Esophagus muscularis mucosa (tissue), 4 donors: ENCODE measurements at places on chromosomes 12 and 14. TPM values are rescaled to one million over a fixed set of nuclear protein-coding genes. Genes with fewer than 3 reads are reported as not detected.

GRCh38 chr12:54148560-54149429 lies 40.0 kb downstream of the SMUG1 start:
- no peak overlapping the region for H3K27ac ChIP-seq
- H3K27me3 ChIP-seq, result no peaks in the 10 kb centered on the region
- H3K36me3 ChIP-seq, result no peaks in the 10 kb centered on the region
- no peak overlapping the region for H3K4me3 ChIP-seq
- peaks cover 7% of the 10 kb centered on the region for H3K4me1 ChIP-seq
- no peak for DNase-seq

DNA sequence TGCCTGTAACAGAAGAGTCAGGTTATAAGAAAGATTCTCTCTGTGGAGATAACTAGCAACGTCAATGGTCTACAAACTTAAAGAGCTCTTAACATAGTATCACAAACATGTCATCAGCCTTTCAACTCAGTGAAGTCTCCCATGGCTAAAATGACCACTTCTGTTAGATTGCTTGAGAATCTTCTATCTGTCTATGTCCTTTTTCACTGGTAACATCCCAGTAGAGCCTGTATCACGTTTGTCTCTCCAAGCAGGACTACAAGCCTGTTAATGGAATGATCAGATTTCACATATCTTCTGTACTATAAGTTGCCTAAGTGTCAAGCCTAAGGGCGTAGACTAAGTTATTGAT lies 50.7 kb downstream of the SLC2A13 start:
- peak overlapping the region; percentile 24 for H3K4me3 ChIP-seq
- DNase-seq, result no peak
- H3K36me3 ChIP-seq, result no peaks in the 10 kb centered on the region
- H3K27me3 ChIP-seq, result no peaks in the 10 kb centered on the region

GRCh38 chr12:66119229-66119869 lies 11.2 kb downstream of the LLPH start:
- no peak overlapping the region for H3K27ac ChIP-seq
- DNase-seq, result no peak
- H3K27me3 ChIP-seq, result no peaks in the 10 kb centered on the region
- no peaks in the 10 kb centered on the region for H3K4me1 ChIP-seq
- H3K4me3 ChIP-seq, result no peak overlapping the region
- peaks cover 33% of the 10 kb centered on the region for H3K36me3 ChIP-seq

GRCh38 chr12:96350982-96351381 lies 49.3 kb downstream of the CDK17 start:
- H3K27me3 ChIP-seq, result no peaks in the 10 kb centered on the region
- H3K27ac ChIP-seq, result no peak overlapping the region
- DNase-seq, result no peak
- no peak overlapping the region for H3K4me3 ChIP-seq
- H3K4me1 ChIP-seq, result peaks cover 91% of the 10 kb centered on the region

DNA sequence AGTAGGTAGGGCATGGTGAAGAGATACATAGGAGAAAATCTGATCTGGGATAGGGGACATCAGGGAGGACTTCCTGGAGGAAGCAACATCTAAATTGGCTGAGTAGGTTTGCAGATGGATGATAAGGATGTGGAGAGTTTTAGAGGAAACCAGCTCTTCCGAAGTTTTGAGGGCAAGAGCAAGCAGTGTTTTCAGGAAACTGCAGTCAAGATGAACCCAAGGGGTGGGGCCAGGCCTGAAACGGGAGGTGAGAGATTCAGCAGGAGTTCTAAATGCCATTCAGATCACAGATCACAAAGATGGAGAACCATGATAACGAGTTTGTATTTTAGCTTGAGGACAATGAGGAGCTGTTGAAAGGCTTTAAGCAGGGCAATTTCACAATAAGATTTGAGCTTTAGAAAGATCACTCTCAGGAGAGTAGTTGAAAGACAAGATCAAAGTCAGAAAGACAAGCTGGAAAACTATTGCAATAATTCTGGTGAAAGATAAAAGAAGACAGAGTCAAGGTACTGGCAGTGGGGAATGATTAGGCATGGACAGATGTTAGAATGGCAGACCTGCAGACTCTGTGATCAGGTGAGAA lies 70.1 kb upstream of the PLXNC1 start:
- H3K4me1 ChIP-seq, result peaks cover 26% of the 10 kb centered on the region
- H3K27me3 ChIP-seq, result no peaks in the 10 kb centered on the region
- no peak overlapping the region for H3K27ac ChIP-seq
- H3K36me3 ChIP-seq, result no peaks in the 10 kb centered on the region
- no peak for DNase-seq

DNA sequence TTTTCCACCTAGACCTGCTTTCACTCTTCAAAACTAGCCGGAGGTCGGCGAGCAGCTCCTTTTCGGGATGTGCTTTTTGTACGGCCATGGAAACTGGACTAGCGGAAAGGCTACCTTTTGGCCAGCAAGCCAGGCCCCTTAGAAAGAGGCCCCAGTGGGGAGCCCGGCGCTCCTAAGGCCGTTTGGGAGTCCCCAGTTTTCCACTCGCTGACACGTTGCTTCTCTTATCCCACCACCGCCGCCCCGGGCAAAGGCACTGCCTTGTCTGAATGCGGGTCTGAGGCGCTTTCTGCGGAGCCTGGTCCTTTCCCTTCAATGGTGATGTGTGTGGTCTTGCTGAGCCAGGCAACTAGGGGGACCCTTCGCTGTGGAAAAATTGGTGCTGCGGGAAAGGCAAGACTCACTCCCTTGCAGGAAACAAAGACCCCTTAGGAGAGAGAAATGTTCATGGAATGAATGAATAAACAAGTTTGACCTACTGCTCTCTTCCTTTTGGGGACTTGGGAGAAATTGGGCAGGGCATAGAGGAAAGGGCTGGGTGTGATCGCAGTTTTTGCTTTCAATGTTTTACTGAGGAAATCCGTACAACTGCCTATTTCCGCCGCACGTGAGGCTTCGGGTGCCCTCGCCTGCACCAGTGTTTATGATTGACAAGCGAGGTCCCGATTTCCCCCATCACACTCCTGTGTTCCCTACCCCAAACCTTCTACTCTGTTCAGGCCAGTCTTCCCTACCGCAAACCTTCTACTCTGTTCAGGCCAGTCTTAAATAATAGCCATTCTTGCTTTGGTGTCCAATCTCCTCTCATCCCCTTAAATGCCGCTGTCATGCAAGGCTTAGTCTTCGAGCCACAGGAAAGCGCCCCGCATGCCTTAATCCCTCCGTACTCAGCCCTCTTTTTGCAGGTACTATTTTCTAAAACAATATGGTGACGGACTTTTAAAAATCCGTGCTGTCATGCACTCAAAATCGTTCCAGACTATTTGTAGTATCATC lies 1.0 kb upstream of the SLC38A2 start:
- DNase-seq, result no peak
- H3K4me1 ChIP-seq, result peaks cover 31% of the 10 kb centered on the region
- H3K27ac ChIP-seq, result peak overlapping the region; percentile 96
- H3K36me3 ChIP-seq, result peaks cover 26% of the 10 kb centered on the region

DNA sequence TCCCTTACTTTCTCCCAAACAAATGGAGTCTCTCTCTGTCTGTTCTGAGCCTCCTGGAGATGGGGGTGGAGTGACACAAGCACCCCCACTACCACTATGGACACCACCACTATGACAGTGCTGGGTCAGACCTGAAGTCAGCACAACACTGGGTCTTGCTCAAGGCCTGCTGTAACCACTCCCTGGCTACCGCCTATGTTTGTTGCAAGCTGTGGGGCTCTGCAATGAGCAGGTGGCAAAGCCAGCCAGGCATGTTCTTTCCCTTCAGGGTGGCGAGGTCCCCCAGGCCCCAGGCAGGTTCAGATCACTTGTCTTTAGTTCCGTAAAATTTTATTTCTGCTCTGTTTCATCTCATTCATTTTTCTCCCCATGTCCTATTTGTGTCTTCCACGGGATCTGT lies 349.8 kb downstream of the TMEM121 start:
- no peak overlapping the region for H3K4me3 ChIP-seq
- no peaks in the 10 kb centered on the region for H3K4me1 ChIP-seq
- no peak overlapping the region for H3K27ac ChIP-seq
- no peak for DNase-seq

GRCh38 chr12:46571608-46572007 lies 199.0 kb upstream of the SLC38A2 start:
- peaks cover 8% of the 10 kb centered on the region for H3K4me1 ChIP-seq
- H3K27me3 ChIP-seq, result no peaks in the 10 kb centered on the region
- no peak overlapping the region for H3K27ac ChIP-seq

DNA sequence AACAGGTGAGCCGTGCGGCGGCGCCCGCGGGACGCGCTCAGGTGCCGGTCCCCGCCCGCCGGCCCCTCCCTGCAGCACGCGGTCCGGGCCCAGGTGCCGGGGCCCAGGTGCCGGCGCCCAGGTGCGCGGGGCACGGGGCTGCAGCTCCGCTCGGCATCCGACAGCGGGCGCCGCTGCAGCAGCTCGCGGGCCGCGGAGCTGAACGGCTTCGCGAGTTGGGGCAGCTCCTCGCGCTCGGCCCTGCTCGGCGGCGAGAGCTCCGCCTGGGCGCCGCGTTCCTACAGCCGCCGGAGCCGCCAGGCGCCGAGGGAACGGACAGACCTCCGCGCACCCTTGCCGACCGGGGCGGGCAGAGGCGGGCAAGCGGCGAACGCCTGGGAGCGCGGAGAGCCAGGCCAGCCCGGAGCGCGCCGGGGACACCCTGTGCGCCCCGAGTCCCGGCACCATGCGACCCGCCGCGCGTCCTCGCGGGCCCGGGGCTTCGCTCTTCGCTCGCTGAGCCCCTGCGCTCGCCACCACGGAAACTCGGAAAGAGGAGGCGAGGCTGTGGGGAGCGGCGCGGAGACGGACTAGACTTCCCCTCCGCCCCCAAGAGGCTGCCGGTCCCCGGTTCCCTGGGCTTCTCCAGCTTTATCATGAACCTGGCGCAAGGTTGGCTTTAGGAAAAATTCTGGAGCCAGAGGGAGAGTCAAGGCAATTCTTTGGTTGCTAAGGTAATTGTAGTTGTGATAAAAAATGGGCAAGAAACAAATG lies at the start of gene RGS6:
Gene RGS6 (plus strand): TSS at position 201 of the 753 bp plus-strand sequence.
- H3K4me1 ChIP-seq, result peaks cover 15% of the 10 kb centered on the region
- H3K4me3 ChIP-seq, result peak within 1 kb of the TSS; percentile 46
- DNase-seq, result peak; percentile 26

DNA sequence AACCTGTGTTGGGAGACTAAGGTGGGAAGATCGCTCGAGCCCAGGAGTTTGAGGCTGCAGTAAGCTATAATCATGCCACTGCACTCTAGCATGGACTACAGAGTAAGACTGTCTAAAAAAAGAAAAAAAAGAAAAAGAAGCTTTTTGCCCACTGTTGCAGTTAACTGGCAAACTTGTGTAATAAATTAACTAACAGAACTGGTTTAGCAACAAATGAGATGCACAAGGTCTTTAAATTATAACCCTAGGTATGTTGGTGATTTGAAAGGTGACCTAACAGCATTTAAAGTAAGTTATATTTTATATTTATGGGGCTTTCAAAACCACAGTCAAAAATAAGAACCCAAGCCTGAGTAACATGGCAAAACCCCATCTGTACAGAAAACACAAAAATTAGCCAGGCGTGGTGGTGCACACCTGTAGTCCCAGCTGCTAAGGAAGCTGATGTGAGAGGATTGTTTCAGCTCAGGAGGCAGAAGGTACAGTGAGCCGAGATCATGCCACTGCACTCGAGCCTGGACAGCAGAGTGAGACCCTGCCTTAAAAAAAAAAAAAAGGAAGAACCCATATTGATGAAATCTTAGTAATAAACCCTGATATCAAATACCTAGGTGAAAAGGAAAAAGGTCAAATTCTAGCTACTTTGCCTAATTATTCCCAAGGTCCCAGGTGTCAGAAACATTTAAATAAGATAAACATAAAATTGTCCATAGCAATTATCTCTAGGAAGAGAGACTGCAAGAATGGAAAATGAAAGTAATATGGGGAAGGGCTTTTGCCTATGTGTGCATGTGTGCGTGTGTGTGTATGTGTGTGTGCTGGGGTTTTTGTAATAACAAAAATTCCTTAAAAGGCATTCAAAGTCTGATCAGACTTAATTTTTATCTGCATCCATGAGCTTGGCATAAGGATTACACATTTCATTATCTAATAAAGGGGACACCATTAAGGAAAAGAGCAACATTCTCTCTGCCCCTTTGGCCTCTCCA lies 15.4 kb downstream of the SYNE2 start:
- DNase-seq, result no peak
- H3K27me3 ChIP-seq, result no peaks in the 10 kb centered on the region
- no peak overlapping the region for H3K4me3 ChIP-seq
- H3K4me1 ChIP-seq, result peaks cover 39% of the 10 kb centered on the region
- no peaks in the 10 kb centered on the region for H3K36me3 ChIP-seq
- no peak overlapping the region for H3K27ac ChIP-seq

GRCh38 chr14:68269136-68269927 lies 449.8 kb downstream of the RAD51B start:
- DNase-seq, result no peak
- H3K36me3 ChIP-seq, result no peaks in the 10 kb centered on the region
- H3K27ac ChIP-seq, result peak overlapping the region; percentile 16
- H3K27me3 ChIP-seq, result no peaks in the 10 kb centered on the region
- H3K4me1 ChIP-seq, result peaks cover 40% of the 10 kb centered on the region

- H3K27me3 ChIP-seq, result no peaks in the 10 kb centered on the region
- H3K27ac ChIP-seq, result no peak overlapping the region
- H3K36me3 ChIP-seq, result no peaks in the 10 kb centered on the region
- no peaks in the 10 kb centered on the region for H3K4me1 ChIP-seq
- no peak overlapping the region for H3K4me3 ChIP-seq
Measured at GRCh38 chr14:83085725-83086124, 1552.1 kb upstream of the SEL1L start.

DNA sequence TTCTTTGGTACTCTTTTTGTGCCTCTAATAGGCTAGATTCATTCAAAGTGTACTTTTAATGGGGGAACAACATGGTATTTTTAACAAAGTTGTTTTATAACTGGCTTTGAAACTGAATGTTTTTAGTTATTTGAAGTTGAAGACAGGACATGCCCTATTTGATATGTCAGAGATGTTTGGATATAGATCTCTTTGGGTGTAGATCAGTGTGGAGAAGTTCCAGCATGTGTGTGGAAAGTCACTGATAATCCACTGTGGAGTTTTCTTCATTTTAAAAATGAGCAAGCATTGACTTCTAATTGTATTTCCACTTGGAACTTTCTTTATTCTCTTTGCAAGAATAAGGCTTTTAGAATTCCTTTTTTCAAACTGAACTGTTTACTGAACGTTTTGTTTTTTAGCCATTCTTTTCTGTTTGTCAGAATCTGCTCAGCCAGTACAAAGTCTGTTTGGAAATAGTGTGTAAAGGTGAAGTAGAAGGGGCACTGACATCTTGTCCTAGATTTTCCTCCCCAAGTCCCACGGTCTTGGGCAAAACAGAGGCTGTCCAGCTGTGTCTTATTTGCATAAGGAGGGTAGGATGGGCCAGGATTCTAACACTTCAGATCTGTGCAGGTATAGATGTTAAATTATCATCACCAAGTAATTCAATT lies 35.0 kb downstream of the TDP1 start:
- H3K4me3 ChIP-seq, result no peak overlapping the region
- H3K4me1 ChIP-seq, result no peaks in the 10 kb centered on the region
- H3K36me3 ChIP-seq, result peaks cover 29% of the 10 kb centered on the region
- DNase-seq, result no peak

GRCh38 chr14:105290621-105291346 lies 10.0 kb downstream of the BRF1 start:
- H3K27me3 ChIP-seq, result no peaks in the 10 kb centered on the region
- H3K4me3 ChIP-seq, result no peak overlapping the region
- DNase-seq, result no peak
- H3K36me3 ChIP-seq, result no peaks in the 10 kb centered on the region

- H3K27me3 ChIP-seq, result no peaks in the 10 kb centered on the region
- DNase-seq, result no peak
- H3K4me1 ChIP-seq, result no peaks in the 10 kb centered on the region
- no peak overlapping the region for H3K27ac ChIP-seq
- H3K36me3 ChIP-seq, result no peaks in the 10 kb centered on the region
- no peak overlapping the region for H3K4me3 ChIP-seq
Measured at GRCh38 chr14:44663136-44663535, 156.1 kb upstream of the FSCB start.

The SLCO1B1 gene
- total RNA-seq, result not detected

The RPGRIP1 gene
- not detected for total RNA-seq

The KRT84 gene
- total RNA-seq, result not detected

The DAO gene
- total RNA-seq, result not detected

The ZNF740 gene
- 13.3 TPM for total RNA-seq

The ANKRD52 gene
- 23.3 TPM for total RNA-seq

The NGDN gene
- 35.5 TPM for total RNA-seq

The GPR84 gene
- total RNA-seq, result not detected
